ENCODE measurements at places on chromosomes 4 and X. TPM values are rescaled to one million over a fixed set of nuclear protein-coding genes. Genes with fewer than 3 reads are reported as not detected.

The MPC1L gene
- polyA plus RNA-seq: not detected

The CPXCR1 gene
- polyA plus RNA-seq: not detected

The DGKK gene
- polyA plus RNA-seq: not detected

The DCAF12L2 gene
- not detected for polyA plus RNA-seq

The COL4A5 gene
- not detected for polyA plus RNA-seq

The NR0B1 gene
- polyA plus RNA-seq: not detected
